NCI-H510A (cell line): ENCODE measurements at places on chromosomes 13 and 19.

GRCh38 chr19:46716672-46717033, 261 bp downstream of the PRKD2 start:
- no peak for DNase-seq

DNA sequence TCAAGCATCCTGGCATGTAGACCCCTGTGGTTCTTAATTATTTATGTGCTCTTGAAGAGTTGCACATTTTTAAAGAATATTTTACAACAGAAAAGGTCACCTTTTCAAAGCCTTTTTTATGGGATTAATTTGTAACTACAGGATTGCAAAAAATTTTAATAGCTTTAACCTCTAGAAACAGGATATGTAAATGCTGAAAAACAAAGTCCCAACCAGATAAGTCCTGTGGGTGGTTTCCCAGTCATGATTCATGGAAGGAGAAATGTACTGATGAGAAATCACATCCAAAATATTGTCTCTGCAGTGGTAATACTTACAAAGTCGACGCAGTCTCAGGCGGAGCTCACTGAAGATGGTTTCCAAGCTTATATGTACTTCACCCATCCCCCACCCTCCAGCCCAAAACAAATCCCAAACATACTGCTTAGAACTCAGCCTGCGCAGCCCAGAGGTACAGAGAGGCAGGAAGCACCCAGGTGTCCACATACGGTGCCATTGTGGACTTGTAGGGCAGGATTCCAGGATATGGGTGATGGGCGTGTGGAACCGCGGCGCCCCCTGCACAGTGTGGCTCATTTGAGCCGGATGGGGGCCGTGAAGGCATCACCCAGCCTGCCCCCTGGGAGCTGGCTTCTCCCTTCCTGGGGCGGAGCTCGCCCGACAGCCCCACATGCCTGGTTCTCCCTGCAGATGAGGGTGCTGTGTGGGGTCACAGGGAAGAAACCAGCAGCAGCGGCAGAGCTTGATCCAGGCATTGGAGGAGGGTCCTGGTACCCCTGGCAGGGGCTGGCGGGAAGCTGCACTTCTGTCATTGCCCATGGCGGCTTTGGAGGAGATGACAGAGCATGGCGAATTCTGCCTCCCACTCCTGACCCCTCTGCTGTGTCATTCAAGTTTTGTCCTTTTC, 101.2 kb downstream of the ATP11A start:
- DNase-seq, result no peak

- no peak for DNase-seq
These were observed 35.5 kb downstream of the TMED1 start for GRCh38 chr19:10800488-10800887.

GRCh38 chr13:87536899-87537298, 134.3 kb upstream of the SLITRK5 start:
- no peak for DNase-seq

GRCh38 chr13:26895081-26895807, 134.7 kb upstream of the GPR12 start:
- DNase-seq, result no peak

- DNase-seq, result no peak
These were observed 18.4 kb downstream of the WBP4 start for GRCh38 chr13:41079725-41080124.

DNA sequence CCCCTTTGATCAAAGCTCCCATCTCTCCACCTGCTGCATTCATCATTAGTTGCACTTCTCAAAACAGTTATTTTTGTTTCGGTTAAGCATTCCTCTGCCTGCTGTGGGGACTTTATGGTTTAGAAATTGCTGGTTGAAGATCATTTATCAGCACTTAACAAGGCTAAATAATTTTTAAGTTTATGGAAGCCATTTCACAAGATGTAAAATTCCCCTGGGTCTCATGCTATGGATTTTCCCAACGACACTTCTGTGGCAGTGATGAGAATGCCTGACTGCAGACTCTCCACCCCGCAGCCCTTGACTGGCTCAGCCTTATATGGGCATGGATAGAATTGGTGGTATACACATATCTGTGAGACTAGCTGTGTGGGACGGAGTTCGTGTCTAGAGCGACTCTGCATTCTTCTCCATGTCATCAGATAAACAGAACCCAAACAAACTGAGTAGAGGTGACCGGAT, 52.8 kb downstream of the COL4A2 start:
- no peak for DNase-seq

- DNase-seq, result no peak
These were observed 282.1 kb downstream of the TDRD3 start for GRCh38 chr13:60679131-60679530.

DNA sequence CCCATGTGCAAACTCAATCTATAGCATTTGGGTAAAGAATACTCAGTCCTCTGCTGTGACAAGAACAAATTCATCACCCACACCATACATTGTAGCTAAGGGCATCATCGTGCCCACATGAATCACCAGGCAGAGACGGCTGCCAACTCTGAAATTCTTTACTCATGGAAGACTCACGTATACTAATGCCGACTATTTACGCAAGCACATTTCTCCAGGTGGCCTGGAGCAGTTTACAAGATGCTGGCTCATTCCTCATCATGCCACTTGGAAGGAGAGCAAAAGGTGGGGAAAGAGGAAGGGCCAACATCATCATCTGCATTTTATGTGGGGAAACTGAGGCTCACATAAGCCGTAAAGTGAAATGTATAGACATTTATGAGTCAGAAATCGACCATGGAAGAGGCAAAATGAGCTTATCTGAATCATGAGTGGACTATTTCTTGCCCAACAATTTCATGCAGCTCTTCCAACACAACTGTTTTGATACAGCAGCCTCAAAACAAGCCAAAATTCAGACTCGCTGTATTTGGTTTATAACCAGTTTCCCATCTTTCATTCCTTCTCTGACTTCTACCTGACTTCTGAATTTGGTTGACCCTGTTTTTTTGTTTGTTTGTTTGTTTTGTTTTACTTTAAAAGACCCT, 213.9 kb upstream of the SERP2 start:
- no peak for DNase-seq

- DNase-seq, result no peak
These were observed 186.2 kb upstream of the PCDH9 start for GRCh38 chr13:67416047-67416925.

GRCh38 chr13:36818804-36819738, at the start of gene RFXAP:
TSS of gene RFXAP (plus strand) at chr13:36819222. CDS start at chr13:36819358, 136 bp downstream.
- DNase-seq, result peak; percentile 60

- no peak for DNase-seq
These were observed 338 bp downstream of the SLC35E1 start for GRCh38 chr19:16571822-16572331.

- no peak for DNase-seq
These were observed 28.7 kb downstream of the CYP4F2 start for GRCh38 chr19:15869109-15869555.

DNA sequence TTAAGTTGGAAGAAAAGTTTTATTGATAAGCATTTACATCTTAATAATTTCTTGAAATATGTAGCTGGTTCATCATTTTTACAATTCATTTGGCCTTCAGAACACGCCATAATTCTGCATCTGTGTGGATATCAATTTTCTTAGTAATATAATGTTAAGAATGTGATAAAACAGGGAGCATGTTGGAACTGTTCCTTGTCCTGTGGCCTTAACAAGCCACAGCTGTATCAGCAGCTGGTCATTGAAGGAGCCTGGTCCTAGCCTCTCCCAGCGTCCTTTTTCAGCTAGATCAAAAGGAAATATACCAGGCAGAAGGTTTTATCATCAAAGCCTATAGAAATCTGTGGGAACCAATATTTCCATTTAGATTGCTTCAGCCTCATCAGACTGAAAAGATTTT, 421.8 kb downstream of the SPRY2 start:
- DNase-seq, result no peak

DNA sequence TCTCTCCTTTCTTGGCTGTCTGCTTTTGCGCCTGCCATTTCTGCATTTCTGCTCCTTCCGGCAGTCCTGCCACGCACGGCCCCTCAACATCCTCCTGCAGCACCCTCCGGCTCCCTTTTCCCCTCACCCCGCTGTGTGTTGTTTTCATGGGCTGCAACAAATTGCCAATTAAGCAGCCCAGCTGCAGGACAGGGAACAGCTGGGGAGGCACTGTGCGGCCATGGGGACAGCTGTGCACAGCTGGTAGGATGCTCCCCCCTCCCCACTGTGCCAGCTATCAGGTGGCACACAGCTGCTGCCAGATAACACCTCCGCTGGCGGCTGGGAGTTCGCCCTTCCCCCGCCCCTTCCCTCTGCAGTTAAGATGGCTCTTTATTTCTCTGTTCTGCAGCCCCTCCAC, 25.4 kb downstream of the LYL1 start:
- no peak for DNase-seq

DNA sequence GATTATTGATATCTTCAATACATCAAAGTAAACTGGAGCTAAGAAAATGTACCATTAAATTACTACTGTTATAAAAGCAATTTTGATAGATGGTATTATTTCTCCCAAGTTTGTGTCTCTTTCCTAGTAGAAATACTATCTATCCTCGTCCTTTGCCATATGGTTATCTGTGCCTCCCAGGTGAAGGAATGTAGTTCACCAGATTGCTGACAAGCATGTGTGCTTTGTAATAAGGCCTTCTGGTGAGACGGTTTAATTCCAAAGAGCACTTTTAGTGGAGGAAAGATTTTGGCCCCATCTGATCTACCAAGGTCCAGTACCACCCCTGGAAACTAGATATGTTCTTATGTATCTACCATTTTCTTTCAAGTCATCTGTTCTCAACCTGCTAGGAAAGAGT, 243.6 kb downstream of the DLEU7 start:
- no peak for DNase-seq

DNA sequence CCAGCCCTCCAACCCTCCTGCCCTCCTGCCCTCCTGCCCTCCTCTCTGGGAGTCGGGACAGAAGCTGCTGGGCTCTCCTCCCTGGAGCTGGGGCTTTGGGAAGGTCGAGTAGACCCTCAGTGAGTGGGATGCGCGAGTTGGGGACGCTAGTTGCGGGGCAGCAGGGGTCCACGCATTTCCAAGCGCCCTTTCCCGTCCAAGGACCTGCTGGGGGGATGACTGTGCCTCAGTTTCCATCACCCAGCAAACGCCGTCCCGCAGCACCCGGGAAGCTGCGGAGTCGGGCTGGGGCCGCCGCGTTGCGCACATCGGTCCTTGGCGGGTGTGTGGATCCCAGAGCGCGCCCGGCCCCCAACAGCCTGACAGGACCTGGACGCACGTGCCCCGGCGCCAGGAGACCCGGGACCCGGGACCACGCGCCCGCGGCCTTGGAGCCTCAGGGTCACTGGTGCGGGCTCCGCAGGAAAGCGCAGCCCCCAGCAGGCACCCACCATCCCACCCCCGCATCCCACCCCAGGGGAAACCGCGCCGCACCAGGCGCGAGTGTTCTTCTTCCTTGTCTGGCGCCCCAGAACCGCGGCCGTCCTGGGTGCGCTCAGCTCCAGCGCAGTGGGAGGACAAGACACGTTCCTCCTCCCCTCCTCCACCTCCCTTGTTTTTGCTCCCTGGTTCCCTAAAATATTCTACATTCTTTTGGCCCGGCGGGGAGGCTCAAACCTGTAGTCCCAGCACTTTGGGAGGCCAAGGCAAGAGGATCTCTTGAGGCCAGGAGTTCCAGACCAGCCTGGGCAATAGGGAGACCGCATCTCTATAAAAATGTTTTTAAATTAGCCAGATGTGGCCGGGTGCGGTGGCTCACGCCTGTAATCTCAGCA, 9.2 kb downstream of the ONECUT3 start:
- DNase-seq, result no peak

- no peak for DNase-seq
These were observed 1161.3 kb downstream of the SLITRK1 start for GRCh38 chr13:82720986-82721385.

DNA sequence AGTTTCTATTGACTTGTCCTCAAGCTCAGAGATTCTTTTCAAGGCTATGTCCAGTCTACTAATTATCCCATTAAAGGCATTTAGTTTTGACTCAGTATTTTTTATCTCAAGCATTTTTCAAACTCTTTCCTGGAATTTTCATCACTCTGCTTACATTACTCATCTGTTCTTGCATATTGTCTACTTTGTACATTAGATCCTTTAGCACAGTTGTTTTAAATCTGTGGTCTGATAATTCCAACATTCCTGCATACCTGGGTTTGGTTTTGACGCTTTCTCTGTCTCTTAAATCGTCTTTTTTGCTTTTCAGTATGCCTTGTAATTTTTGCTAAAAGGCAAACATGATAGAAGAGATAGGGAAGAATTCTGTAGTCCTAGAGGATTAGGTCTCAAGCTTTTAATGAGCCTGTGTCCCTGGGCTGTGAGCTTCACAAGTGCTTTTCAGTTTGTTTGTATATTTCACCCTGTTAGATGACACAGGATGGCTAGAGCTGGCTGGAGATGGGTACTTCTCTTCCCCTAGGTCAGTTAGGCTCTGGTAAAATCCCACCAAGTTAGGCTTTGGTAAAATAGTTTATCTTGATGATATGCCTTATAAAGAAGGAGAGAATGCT, 46.1 kb upstream of the GPC6 start:
- DNase-seq, result no peak

- no peak for DNase-seq
These were observed 3.5 kb downstream of the STARD13 start for GRCh38 chr13:33281951-33282595.

GRCh38 chr13:74024856-74025255, 109.3 kb downstream of the KLF12 start:
- DNase-seq, result no peak

GRCh38 chr13:44873461-44873860, 115.8 kb downstream of the NUFIP1 start:
- DNase-seq, result no peak

- DNase-seq, result no peak
These were observed 14.7 kb upstream of the ARRDC2 start for GRCh38 chr19:17993076-17993813.

DNA sequence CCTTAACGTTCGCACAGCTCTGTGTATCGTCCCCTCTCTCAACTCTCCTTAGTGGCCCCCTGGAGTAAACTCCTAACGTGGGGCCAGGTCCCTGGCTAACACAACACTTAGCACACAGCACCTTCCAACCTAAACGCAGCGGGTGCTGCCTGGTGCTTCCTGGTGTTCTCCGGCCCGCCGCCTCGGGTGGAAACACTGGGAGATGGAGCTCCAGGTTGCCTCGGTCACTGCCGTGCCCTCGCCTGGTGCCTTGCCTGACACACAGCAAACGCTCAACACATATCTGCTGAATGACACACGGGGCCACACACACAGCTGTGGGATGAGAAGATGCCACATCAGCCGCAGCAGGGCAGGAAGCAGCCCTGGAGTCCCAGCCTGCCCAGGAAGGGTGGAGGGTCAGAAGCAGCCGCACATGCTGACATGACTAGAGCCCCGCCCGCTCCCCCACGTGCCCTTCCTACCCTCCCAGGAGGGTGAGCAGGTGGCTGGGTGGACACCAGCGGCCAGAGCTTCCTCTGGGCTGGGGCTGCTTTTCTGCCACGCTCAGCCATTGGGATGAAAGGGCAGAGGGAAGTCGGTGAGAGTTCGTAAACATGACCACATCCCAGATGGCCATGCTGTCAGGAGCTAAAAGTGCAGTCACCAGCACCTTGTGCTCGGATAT, 6.6 kb downstream of the PEPD start:
- no peak for DNase-seq

DNA sequence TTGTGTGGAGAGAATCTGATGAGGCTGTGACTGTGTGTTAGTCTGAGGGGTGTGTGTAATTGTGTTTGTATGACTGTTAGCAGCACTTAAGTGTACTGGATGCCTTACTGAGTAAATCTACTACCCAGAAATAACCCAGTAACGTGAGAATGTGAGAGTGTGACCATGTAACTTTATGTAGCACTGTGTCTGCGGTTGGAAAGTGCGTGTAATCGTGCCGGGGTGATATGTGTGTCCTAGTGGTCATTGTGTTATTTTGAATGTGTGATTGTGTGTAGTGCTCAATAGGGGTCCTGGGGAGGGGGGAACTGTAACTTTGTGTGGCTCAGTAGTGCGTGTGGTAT, 550 bp downstream of the ZNF383 start:
- DNase-seq, result no peak

GRCh38 chr13:51818781-51819511, 15.0 kb upstream of the DHRS12 start:
- DNase-seq, result no peak
